Right ventricle myocardium inferior (tissue), 1 donor: ENCODE measurements at places on chromosomes 7 and 10. TPM values are rescaled to one million over a fixed set of nuclear protein-coding genes. Genes with fewer than 3 reads are reported as not detected.

GRCh38 chr7:132430861-132431822 lies 145.1 kb downstream of the PLXNA4 start:
- no peak for DNase-seq

- no peak for DNase-seq
Measured at GRCh38 chr10:124083740-124084397, 9.5 kb downstream of the CHST15 start.

Gene UTF1
- not detected for total RNA-seq

- DNase-seq: no peak
Measured at GRCh38 chr10:104910712-104911111, 269.6 kb downstream of the SORCS3 start.

GRCh38 chr7:1609023-1609422 lies 39.2 kb upstream of the PSMG3 start:
- no peak for DNase-seq

GRCh38 chr7:14218338-14218737 lies 228.9 kb upstream of the ETV1 start:
- no peak for DNase-seq

Gene GRM8
- 0.22 TPM for total RNA-seq

DNA sequence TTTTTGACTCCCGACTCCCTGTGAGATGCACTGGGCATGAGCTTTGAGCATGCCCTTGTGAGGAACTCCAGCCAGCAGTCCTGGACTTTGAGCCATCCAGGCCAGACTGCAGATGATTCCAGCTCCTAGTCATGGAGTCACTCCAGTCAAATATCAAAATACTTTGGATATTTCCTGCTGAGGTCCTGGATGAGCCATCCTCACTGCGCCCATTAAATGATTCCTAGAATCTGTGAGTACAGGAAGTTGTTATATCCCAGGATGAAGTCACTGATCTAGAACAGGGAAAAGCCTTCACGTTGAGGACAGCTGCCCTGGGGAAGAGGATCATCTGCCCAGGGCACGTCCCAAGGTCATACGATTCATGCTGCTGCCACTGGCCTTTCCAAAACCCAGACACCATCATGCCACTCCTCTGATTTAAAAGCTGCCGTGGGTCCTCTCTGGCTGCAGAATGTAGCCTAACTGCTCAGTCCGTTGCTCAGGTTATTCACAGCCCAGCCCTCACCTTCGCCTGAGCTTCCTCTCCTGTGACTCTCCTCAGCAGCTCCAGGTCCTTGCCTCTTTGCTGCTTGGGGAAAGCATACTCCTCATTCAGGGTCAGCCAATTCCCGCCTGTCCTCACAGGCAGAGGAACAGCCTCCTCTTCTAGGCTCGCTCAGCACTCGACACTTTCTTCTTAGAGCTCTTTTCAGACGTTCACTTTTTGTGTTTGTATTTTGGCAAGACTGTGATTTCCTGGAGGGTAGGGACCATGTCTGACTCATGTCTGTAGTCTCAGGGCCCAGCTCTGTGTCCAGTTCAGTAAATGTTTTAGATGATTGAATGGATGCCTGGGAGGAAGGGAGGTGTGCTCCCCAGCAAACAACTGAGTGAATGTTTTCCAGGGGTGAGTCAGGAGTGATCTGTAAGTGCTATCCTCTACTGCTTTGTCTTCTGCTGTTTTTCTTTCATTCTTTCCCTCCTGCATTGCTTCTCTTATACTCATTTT lies 157.8 kb downstream of the SNX10 start:
- no peak for DNase-seq

Gene ANKRD61
- not detected for total RNA-seq

Gene CYP2C18
- not detected for total RNA-seq

Gene TSPAN12
- total RNA-seq: 61.4 TPM

GRCh38 chr7:24732646-24733413 lies 24.4 kb downstream of the GSDME start:
- no peak for DNase-seq

Gene TRPV5
- not detected for total RNA-seq
